ENCODE measurements at places on chromosomes 1 and 21. TPM values are rescaled to one million over a fixed set of nuclear protein-coding genes. Genes with fewer than 3 reads are reported as not detected.

GRCh38 chr1:157948312-157949073, 45.0 kb upstream of the KIRREL1 start:
- H3K27me3 ChIP-seq, result no peaks in the 10 kb centered on the region
- DNase-seq, result no peak
- no peaks in the 10 kb centered on the region for H3K36me3 ChIP-seq
- H3K27ac ChIP-seq, result no peak overlapping the region
- H3K4me1 ChIP-seq, result no peaks in the 10 kb centered on the region

DNA sequence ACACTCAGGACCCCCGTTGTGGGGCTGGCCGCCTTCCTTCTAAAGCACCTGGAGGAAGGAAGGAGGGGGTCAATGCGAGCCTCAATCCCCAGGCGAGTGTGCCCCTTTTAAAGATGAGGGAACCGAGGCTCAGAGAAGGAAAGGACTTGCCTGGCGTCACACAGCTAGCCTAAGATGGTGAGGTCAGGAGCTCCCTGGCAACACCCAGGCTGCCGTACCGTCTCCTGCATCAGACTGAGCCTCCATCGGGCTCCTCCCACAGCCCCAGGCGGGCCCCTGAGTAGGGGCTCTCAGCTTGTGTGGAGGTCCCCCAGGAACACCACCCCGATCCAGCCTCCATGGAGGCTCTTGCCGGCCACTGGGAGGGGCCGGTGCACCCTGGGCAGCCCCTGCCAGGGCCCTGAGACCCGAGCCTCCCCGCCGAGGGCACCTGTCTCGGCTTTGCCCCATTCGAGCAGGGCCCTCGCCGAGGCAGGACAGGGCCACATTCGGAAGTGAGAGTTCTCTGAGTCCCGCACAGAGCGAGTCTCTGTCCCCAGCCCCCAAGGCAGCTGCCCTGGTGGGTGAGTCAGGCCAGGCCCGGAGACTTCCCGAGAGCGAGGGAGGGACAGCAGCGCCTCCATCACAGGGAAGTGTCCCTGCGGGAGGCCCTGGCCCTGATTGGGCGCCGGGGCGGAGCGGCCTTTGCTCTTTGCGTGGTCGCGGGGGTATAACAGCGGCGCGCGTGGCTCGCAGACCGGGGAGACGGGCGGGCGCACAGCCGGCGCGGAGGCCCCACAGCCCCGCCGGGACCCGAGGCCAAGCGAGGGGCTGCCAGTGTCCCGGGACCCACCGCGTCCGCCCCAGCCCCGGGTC, at the start of gene AIRE:
Gene AIRE, plus strand, starts transcription at position 739 of the 855 bp plus-strand sequence. CDS start 131 bp downstream, outside the sequence.
- H3K4me3 ChIP-seq, result no peak within 1 kb of the TSS
- no peaks in the 10 kb centered on the region for H3K27me3 ChIP-seq
- no peak within 1 kb of the TSS for H3K27ac ChIP-seq
- no peak for DNase-seq

DNA sequence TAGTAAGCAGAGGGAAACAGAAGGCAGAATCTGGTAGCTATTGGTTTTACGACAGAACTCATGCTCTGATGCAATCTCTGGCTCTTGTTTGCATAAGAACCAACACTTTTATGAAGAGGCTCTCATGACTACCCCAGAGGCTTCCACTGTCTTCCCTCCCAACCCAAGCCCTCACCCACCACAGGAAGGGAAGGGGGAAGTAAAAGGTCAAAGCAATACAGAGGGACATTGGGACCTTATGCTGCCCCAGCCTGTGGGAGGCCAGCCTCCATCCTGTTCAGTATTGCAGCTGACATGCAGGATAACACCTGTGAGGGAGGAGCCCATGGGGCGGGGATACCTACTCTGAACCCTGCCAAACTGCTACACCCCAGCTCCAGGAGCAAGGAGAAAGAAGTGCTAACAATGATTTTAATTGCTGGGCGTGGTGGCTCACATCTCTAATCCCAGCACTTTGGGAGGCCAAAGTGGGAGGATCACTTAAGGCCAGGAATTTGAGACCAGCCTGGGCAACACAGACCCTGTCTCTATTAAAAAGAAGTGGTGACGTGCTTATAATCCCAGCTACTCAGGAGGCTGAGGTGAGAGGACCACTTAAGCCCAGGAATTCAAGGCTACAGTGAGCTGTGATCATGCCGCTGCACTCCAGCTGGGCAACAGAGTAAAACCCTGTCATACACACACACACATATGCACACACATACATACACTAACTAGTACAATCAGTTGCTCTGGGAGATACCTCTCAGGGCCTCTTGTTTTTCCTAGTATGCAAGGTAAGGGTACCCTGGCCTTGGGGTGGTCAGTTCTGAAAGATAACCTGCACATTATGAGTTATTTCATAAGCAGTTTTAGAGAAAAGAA, 9.5 kb downstream of the MR1 start:
- H3K27me3 ChIP-seq, result no peaks in the 10 kb centered on the region
- H3K36me3 ChIP-seq, result peaks cover 7% of the 10 kb centered on the region
- no peak for DNase-seq
- H3K4me1 ChIP-seq, result peaks cover 16% of the 10 kb centered on the region
- no peak overlapping the region for H3K4me3 ChIP-seq

- H3K27me3 ChIP-seq, result peaks cover 6% of the 10 kb centered on the region
- no peak overlapping the region for H3K4me3 ChIP-seq
- H3K4me1 ChIP-seq, result peaks cover 5% of the 10 kb centered on the region
- H3K27ac ChIP-seq, result peak overlapping the region; percentile 14
- DNase-seq, result no peak
Observed at GRCh38 chr1:215569986-215570824, 3.1 kb downstream of the KCTD3 start.

DNA sequence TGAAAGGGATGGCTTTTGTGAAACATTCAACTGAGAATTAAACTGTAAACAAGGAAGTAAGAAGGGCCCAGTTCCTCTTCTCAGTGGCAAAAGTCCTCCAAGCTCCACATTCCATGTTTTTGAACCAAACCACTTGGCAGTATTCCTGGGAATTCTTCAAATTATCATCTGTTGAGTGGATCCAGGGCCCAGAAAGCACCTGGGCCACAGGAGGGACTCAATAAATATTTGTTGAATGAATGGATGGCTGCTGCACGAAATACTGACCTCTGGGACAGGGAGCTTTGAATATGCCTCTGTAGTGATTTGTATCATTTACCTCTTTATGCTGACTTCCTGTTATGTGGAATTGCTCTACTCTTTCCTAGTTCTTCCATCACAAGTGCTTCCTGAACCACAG, 4.7 kb downstream of the SLC35F3 start:
- H3K27me3 ChIP-seq, result no peaks in the 10 kb centered on the region
- H3K4me1 ChIP-seq, result no peaks in the 10 kb centered on the region
- H3K4me3 ChIP-seq, result no peak overlapping the region
- DNase-seq, result no peak

DNA sequence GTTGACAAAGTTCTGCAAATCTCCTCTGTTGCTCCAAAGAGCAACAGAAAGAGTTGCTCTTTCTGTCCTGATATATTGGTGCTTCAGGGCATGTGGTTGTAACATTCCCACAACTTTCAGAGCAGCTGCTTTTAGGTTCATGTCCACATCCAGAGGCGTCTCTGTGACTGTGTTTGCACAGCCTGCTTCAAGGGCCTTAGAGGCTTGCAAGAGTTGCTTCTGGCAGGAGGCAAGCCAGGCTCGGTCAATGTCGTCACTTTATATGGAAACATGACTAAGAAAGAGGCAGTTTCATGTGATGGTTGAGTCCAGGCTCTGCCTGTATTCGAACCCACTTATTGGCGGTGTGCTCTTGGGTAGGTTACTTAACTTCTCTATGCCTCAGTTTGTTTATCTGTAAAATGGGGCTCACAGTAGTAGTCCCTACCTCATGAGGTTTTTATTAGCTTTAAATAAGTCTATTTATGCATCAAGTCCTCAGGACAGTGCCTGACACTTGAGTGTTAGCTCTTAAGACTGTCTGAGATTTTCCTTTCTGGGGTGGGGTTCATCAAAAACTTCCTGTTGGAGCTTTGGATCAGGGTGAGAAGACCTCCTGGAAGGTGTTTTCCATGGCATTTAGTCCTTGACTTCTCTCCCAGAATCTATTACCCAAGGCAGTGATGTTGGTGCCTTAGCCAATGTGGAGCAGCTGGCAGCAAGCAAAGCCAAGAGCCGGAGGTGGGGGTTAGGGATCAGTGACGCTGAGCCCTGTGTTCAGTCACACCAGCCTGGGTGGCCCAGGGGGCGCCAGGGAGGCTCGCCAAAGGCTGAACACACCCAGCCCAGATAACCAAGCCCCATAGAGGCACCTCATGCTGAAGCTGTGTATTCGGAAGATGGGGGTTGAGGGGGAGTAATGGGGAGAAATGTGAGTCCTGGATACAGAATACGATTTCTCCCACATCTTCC, 18.9 kb downstream of the LHX4 start:
- H3K4me3 ChIP-seq, result no peak overlapping the region
- peaks cover 22% of the 10 kb centered on the region for H3K27me3 ChIP-seq
- H3K4me1 ChIP-seq, result no peaks in the 10 kb centered on the region
- H3K27ac ChIP-seq, result no peak overlapping the region
- H3K36me3 ChIP-seq, result no peaks in the 10 kb centered on the region

DNA sequence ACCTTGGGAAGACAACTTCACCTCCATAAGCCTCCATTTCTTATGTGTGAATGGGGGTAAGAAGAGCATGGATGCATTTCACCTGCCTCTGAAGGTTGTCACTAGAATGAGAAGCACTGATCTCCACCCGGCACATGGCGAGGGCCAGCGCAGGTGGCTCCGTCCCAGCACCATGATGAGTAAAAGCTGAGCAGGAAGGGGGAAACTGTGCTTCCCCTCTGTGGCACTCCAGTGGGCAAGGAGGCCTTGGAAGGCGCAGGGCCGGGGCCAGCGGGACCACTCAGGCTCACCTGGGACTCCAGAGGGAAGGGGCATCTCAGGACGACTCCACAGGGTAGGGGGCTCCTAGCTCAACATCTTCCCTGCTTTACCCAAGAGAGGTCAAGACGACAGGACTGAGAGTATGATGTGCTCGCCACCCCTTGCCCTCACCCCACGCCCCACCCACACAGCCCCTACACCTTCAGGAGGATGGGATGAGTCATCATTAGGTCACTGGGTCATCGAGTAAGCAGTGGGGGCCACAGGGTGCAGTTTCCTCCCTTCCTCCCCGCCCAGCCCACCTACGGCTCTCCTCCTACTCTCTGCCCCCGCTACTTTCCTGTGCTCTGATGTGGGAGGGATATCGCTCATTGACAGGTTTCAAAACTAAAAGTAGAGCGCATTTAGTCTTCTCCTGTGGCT, 112.1 kb downstream of the HIVEP3 start:
- no peaks in the 10 kb centered on the region for H3K36me3 ChIP-seq
- H3K4me1 ChIP-seq, result peaks cover 74% of the 10 kb centered on the region
- peak; percentile 68 for DNase-seq
- peak overlapping the region; percentile 58 for H3K27ac ChIP-seq
- peak overlapping the region; percentile 18 for H3K4me3 ChIP-seq

DNA sequence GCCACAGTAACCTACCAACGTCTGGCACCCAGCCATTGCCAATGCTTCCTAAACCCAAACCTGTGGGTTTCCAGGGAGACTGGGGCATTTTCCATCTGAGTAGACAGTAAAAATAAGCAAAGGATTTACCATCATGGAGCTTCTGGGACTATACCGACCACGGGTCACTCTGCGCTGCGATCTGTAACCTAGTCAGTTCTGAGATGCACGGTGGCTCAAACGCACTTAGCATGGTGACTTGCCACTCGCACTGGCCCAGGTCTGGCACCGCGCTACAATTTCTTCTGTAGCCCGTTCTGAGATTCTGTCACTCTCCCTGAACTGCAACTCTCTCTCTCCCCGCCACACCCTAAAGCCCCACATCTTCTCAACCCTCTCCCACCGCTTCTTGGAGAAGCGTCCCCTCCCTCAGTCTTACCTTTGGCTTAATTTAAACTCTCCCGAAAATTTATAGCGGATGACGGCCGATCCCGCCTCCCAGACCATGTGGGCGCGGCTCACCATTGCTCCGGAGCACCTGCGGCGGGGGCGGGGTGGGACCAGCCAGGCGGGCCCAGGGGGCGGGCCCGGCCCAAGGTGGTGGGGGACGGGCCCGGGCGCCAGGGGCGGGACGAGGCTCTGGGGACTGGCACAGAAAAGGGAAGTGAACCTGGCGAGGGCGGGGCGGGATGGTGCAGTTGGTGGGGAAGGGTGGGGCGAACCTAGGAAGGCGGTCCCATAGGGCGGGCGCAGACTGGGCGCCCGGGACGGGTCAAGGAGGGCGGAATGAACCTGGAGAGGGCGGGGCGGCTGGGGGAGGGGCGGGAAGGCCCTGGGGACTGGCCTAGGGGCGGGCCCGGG, 493 bp upstream of the MAP3K21 start:
- no peaks in the 10 kb centered on the region for H3K36me3 ChIP-seq
- no peaks in the 10 kb centered on the region for H3K27me3 ChIP-seq
- H3K4me1 ChIP-seq, result peaks cover 7% of the 10 kb centered on the region
- peak; percentile 82 for DNase-seq

GRCh38 chr1:17123196-17124045, 4.2 kb upstream of the PADI2 start:
- H3K4me1 ChIP-seq, result peaks cover 4% of the 10 kb centered on the region
- peaks cover 15% of the 10 kb centered on the region for H3K27me3 ChIP-seq
- H3K4me3 ChIP-seq, result no peak overlapping the region

GRCh38 chr21:25501996-25502665, 105.2 kb downstream of the MRPL39 start:
- H3K27ac ChIP-seq, result no peak overlapping the region
- no peak for DNase-seq
- no peaks in the 10 kb centered on the region for H3K4me1 ChIP-seq
- H3K27me3 ChIP-seq, result no peaks in the 10 kb centered on the region

DNA sequence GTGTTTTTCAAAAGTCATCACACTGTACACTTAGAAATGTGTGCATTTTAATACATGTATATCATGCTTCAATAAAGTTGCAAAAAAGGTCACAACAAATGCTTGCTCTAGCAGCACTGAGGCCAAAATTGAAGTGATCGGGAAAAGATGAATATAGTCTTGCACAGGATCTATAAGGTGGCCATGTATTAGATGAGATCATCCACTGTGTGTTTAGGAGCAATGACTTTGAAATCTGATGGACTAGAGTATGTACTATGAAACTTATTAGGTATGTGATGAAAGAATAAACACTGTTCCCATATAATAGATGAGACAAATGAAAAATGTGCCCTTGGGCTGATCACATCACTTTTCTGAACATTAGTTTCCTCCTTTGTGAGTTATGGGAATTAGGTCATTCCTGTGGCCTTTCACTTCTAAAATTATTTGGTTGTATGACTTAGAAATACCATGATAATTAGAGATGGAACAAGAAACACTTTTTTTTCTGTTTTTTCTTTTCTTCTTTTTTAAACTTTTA, 984.6 kb downstream of the ADGRL2 start:
- H3K36me3 ChIP-seq, result no peaks in the 10 kb centered on the region
- DNase-seq, result no peak
- H3K4me1 ChIP-seq, result no peaks in the 10 kb centered on the region

- no peak overlapping the region for H3K27ac ChIP-seq
- no peaks in the 10 kb centered on the region for H3K36me3 ChIP-seq
- no peak for DNase-seq
- H3K4me3 ChIP-seq, result no peak overlapping the region
- no peaks in the 10 kb centered on the region for H3K27me3 ChIP-seq
- H3K4me1 ChIP-seq, result peaks cover 5% of the 10 kb centered on the region
Observed at GRCh38 chr1:228747301-228747935, 12.1 kb downstream of the RHOU start.

Gene OPTC
- total RNA-seq, result not detected

Gene OVAAL
- total RNA-seq, result not detected

Gene RNF220
- 115 TPM for total RNA-seq

Gene NR1I3
- total RNA-seq, result not detected

Gene OR2L8
- not detected for total RNA-seq

Gene NRAS
- total RNA-seq, result 78.2 TPM
